Fibroblast of skin of scalp (primary cell): ENCODE measurements at places on chromosomes 13 and 19.

GRCh38 chr13:30845297-30846214 lies 60.5 kb upstream of the MEDAG start:
- no peak for DNase-seq

GRCh38 chr19:48928164-48929025 lies 5.1 kb upstream of the DHDH start:
- DNase-seq, result no peak

- DNase-seq, result peak; percentile 51
Measured at GRCh38 chr19:38793177-38793576, 4.2 kb downstream of the LGALS7B start.

GRCh38 chr13:113069861-113070805 lies 35.5 kb upstream of the F7 start:
- DNase-seq, result no peak

DNA sequence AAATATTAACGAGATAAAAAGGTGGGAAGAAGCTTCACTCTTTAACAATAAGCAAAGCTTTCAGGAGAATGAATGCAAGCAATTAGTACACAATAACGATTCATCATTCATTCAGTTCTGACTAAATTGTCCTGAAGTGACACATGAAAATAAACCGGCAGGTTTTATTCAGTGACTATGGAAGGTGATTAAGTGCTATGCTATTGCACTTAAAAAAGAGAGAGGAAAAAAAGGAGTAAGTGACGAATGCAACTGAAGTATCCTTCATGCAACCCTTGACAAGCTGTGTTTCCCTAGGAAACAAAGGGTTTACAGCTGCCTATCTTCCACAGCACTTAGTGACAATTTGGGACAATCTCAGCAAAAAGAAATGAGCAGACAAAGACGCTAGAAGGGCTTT lies 1.4 kb downstream of the LIG4 start:
- DNase-seq, result no peak

GRCh38 chr13:74623761-74624160 lies 489.6 kb upstream of the KLF12 start:
- DNase-seq, result peak; percentile 32

- DNase-seq, result no peak
Measured at GRCh38 chr19:29454109-29454508, 71.7 kb upstream of the VSTM2B start.

DNA sequence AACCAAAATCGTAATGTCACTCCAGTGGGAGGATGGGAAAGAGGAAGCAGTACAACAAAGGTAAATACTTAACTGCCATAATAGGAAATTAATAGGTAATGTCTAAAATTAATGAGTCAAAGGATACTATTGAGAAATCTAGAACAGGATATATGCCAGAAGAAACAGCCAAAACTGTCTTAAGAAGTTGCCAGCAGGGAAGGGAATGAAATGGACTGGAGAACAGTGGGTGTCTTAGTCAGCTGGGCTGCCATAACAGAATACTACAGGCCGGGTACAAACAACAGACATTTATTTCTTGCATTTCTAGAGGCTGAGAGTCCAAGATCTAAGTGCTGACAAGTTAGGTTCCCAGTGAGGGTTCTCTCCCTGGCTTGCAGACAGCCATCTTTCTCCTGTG lies 40.3 kb upstream of the IPO5 start:
- no peak for DNase-seq

DNA sequence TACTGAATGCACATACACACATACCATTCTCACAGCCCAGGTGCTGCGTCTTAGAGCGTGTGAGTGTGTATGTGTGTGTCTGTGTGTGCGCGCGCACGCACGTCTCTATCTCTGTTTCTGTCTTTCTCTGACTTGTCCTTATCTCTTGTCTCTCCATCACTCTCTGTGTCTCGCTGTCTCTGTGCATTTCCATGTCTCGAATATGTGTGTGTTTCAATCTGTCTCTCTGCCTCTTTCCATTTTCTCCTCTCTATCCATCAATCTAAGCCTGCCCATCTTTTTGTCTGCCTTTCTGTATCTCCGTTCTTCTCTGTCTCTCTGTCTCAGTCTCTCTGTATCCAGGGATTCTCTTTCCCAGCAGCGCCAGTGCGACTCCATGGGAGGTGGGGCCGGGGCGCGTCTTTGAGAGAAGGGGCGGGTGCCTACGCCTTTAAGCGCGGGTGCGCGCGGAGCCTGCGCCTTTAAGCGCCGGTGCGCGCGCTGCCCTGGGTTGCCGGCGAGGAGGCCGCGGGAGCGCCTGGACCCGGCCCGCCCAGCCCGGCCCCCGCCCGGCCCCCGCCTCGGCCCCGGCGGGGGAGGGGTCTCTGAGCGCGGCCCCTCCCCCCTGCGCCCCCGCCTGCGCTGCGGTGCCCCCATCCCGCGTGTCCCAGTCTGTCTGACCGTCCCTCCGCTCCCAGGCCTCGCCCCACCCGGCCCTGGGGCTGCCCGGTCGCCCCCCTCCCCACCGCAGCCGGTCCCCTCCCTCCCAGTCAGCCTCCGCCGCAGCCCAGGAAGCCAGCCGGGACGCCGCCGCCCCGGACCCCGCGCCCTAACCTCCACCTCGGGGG lies at the start of gene LRFN3:
Gene LRFN3, plus strand, starts transcription at position 464 of the 827 bp plus-strand sequence. CDS start 3,052 bp downstream, outside the sequence.
- peak; percentile 77 for DNase-seq

DNA sequence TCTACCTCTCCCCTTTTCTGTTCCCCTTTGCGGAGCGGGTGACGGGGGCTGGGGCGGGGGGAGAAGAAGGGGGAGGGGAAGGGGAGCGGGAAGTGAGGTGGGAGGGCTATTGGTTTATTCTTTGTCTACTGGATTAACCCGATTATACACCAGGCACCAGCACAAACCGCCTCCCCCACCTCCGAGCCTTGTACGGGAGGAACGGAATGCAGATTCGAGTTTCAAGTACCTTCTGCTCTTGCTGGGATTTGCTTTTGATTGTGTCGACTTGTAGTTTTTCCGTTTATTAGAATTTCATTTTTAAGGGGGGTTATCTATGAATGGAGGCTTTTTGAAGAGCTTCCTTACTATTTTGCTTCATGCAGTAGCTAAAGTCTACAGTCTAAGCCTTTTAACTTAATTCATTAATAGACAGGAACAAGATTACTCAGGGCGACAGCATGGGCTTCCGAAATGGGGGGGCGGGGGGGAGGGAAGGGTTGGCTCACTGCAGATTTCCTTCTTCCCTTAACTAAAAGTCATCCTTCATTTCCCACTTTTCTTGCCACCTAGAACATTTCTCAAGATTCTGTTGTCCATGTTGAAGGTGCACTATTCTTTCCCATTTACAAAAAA lies 937 bp upstream of the SPRY2 start:
- DNase-seq, result no peak

DNA sequence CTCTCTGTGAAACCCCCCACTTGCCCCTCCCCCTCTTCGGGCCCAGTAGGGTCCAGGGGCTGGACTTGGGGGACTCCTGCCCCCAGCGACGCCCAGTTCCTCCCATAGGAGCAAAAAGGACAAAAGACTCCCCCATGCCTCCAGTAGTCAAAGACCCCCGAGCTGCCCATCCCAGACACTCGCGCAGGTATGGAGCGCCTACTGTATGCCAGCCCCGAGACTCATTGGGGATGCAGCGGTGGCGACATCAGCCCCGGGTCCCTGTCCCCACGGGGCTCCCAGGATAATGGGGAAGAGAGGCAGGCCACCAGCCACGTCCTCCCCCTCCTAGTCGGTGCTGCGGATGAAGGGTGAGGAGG lies 18.3 kb upstream of the ZNRF4 start:
- no peak for DNase-seq

GRCh38 chr19:39403331-39404312 lies 3.0 kb upstream of the ZFP36 start:
- peak; percentile 100 for DNase-seq

DNA sequence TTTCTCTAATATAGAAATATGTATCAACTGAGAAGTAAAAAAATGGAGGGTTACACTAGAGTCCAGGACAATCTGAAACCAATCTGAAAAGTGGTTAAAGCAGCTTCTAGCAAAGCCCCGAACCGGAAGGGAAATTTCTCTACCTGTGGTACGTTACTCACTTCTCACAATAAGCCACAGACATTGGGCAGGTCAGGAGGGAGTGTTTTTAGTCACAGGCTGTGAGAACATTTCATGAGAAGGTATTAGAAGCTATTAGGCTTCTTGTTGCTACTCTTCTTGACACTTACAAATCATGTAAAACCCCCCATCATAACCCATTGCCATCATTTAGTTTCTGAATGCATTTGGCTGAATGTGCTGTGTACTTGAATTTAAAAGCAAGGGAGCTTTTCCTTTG lies 120.9 kb downstream of the NUFIP1 start:
- no peak for DNase-seq

DNA sequence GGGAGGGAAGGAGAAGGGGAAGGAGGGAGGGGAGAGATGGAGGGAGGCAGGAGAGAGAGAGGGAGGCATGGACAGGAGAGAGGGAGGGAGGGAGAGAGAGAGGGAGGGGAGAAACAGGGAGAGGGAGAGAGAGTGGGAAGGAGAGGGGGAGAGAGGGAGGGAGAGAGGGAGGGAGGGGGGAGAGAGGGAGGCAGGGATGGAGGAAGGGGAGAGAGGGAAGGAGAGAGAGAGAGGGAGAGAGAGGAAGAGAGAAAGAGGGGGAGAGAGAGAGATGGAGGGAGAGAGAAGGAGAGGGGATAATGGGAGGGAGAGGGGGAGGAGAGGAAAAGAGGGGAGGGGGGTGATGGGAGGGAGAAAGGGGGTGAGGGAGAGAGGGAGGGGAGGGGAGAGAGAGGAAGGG lies 86.8 kb upstream of the VSTM2B start:
- DNase-seq, result no peak

- no peak for DNase-seq
Measured at GRCh38 chr19:50047671-50048070, 21.9 kb downstream of the ZNF473 start.

DNA sequence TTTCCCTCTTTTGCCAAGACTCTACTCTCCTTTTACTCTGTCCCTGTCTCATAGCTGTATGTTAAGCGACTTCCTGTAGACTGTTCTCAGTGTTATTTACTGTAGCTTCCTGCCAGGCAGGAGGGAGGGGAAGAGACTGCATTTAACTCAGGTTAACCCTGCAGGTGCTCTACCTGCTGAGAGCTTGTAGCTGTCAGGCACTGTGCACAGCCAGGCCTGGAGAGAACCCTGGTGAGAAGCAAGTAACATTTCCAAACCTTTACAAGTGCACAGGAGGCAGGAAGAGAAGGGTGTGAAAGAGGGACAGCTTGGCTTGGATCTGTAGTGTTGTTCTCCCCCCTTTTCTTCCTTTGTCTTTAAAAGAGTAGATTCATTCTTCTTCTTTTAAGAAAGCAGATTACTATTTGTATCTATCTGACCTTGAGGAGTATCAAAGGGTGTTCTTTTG lies 167.1 kb downstream of the LMO7 start:
- no peak for DNase-seq

- no peak for DNase-seq
Measured at GRCh38 chr19:54136086-54136863, 1.3 kb upstream of the CNOT3 start.

GRCh38 chr19:49217382-49217781 lies 59.8 kb downstream of the TRPM4 start:
- DNase-seq, result peak; percentile 16
